ENCODE measurements at places on chromosomes 12 and 14.

DNA sequence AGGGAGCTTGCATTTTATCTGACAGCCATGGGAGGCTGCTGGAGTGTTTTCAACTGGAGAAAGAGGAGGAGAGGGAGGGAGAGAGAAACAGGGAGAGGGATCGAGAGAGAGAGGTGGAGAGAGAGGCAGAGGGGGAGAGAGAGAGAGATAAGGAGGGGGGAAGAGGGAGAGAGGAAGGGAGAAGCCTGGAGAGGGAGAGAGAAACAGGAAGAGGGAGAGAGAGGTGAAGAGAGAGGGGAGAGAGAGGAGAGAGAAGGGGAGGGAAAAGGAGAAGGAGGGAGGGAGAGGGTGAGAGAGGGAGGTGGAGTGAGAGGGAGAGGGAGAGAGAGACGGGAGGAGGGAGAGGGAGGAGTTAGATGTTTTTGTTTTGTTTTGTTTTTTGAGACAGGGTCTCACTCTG, 45.6 kb downstream of the DNAH10 start:
- no peak for DNase-seq

- DNase-seq = no peak
Observed at GRCh38 chr12:122389677-122390076, 32.8 kb downstream of the CLIP1 start.

GRCh38 chr14:104516906-104517305, 62.7 kb upstream of the C14orf180 start:
- no peak for DNase-seq

DNA sequence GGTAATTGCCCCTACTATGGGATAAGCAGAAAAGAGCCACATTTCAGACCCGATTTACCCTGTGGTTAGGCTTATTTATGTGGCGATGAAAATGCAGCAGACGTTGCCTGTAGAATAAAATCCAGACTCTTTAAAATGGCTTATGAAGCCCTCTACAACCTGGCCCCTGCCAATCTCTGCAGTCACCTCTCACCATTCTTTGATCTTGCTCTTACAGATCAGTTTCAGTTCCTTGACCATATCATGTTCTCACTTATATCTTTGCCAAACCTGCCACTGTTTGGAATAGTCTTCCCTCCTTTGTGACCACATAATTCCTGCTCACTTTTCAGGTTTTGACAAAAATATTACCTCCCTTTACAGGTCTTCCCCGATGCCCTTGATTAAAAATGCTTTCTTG, 264.3 kb upstream of the GARIN6 start:
- no peak for DNase-seq

DNA sequence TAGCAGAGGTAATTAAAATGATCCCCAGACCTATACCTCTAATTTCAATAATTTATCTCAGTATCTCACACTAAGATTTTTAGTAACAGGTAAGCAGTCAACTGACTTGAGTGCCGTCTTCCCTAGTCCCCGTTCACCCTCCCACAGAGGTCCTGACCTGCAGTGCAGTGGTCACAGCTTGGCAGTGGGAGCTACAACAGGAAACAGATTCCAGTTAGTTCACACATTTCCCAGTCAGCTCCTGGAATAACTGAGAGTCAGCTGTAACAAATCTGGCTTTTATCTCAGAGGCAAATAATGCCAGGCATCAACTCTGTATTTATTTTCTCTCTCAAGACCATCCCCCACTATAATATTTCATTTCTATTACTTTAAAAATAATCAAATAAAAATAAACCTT, 308.2 kb downstream of the ATP23 start:
- no peak for DNase-seq

DNA sequence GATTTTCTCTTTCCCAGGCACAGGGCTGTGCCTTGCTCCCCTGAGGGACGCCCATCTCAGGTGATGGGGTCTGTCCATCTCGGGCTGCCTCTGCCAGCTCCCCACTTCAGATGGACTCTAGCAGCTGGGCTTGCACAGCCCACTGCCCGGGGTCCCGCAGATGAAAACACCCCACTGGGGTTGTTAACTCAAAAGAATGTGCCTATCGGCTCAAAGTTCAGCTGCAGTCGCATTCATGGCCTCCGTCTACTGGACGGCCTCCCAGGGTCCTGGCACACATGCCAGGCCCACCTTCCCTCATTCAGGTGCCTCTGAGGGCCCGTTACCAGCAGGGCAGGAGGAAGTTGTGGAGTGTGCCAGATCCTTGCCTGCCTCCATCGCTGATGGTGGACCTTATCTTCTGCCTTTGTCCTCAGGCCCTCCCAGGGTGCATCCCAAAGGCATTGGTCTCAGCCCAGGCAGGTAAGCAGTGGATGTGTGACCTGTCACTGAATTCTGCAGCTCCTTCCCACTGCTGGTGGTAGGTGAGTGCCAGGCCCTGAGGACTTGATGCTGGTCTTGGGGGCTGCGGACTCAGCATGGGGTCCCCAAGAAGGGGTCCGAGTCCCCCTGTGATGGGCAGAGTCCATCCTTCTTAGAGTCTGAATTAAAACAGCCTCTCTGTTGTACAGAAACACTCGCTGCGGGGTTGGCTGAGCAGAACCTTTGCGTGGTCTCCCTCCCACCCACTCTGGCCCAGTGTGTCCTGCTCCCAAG, 324.6 kb upstream of the DIO3 start:
- no peak for DNase-seq

DNA sequence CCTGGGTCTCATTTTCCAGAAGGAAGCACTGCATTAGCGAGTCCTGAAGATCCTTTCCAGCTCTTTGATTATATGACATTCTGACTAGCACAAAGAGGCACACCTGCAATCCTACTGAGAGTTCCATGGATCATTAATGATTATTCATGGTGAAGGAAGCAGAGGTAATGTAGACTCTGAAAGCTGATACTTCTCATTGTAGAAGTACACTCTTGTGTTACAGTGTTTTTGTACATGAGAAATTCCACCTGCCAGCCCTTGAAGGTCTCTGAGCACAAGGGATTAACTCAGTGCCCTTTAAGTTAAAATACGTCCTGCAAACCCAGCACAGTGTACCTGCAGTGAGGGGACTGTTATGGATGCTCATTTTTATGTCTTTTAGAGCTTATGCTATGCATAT, 558.8 kb upstream of the FBXO33 start:
- no peak for DNase-seq

- no peak for DNase-seq
Observed at GRCh38 chr12:48125985-48126384, 6.8 kb downstream of the PFKM start.

DNA sequence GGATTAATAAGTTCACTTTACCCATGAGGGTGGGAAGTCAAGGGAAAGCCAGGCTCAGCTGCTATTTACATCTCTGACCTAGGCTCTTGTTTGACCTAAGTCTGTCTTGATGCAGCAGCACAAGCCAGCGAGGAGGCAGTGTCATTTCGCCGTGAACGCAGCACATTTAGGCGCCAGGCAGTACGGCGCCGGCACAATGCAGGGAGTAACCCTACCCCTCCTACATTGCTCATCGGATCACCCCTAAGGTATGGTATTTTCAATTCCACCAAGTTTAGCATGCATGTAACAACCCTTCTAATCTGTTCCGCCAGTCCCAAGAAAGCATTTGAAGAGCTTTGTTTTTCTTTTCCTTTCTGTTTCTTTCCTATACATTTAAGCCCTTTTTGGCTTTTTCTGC, 81.2 kb downstream of the PCNX1 start:
- DNase-seq = peak; percentile 49

GRCh38 chr14:20857630-20858261, 33.4 kb upstream of the RNASE3 start:
- peak; percentile 62 for DNase-seq

- DNase-seq = no peak
Observed at GRCh38 chr12:65643595-65644386, 180.5 kb upstream of the HMGA2 start.

DNA sequence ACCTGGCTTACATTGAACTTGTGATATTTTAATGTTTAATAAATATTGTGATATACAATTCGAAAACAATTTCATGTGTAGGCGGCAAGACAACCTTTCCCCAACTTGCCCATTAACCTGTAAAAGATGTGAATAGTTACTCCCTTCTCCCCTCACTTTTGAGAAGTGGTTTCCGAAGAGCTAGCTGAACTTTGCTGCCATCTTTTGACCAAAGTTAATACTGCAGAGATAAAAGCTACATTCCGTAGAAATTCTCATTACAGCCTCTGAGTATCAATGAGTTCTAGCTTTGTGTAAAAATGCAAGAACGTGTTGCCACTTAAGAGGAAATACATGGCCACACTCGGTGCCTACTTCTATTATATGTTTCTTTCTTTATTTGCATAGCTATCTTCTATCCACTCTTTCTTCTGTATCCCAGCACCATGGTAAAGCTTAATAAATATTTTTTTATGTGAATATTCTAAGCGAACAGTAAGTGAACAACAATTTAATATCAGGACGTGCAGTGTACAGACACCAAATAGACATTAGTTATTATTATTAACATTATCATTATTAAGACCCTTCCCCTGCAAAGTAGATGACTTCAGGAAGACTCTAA, 105.1 kb upstream of the TMEM260 start:
- DNase-seq = peak; percentile 49

DNA sequence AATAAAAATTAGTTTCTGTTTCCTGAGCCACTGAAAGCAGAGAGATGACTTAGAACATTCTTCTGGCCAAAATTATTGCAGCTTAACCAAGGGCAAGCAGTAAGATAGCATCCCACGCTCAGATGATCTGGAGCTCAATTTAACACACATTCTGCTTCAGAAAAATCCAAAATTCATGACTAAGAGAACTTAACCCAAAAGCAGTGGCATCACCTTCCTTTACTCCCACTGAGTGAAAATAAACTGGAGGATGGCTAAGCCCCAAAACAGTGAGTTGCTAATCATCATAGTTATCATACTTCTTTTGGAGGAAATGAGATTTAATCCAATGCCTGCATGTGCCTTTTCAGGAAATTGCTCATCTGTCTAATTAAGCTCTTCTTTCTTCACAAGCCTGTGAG, 195.4 kb downstream of the DUSP6 start:
- no peak for DNase-seq

- DNase-seq = no peak
Observed at GRCh38 chr14:103003351-103003615, 54.1 kb downstream of the CDC42BPB start.

DNA sequence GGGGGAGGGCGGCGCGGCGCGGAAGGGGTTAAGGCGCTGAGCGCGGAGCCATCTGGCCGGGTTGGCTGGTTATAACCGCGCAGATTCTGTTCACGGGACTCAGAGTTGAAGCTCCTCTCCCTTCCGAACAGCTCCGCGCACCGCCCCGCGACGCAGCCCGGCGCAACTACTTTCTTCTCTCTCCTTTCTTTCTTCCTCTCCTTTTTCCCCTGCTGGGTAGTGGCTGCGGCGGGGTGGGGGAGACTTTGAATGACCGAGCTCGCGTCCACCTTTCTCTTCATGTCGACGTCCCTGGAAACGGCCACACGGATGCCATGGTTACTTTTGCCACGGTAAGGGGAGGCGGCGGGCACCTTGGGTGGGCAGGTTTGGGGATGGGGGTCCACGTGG, at the start of gene NTF3:
Gene NTF3, plus strand, starts transcription at position 98 of the 390 bp plus-strand sequence. Its CDS starts 217 bp downstream, at position 315.
- DNase-seq = no peak

DNA sequence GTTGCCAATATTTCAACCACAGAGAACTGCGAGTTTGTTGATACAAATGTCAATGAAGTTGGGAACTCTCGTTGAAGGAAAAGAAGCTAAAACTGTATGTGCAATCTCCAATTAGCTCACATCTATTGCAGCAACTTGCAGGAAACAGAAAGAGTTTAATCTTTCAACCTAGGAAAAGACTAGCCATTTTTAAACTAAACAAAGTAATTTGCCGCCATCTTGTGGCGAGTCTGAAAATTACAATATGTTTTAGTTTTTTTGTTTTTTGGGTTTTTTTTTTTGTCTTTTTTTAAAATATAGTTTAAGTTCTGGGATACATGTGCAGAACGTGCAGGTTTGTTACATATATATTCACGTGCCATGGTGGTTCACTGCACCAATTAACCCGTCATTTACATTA, 131.2 kb upstream of the FOXG1 start:
- DNase-seq = no peak

GRCh38 chr12:40105515-40106201, at the start of gene SLC2A13:
Gene SLC2A13, minus strand, starts transcription at chr12:40106081. Its CDS starts 273 bp downstream, at chr12:40105808.
- peak; percentile 61 for DNase-seq

DNA sequence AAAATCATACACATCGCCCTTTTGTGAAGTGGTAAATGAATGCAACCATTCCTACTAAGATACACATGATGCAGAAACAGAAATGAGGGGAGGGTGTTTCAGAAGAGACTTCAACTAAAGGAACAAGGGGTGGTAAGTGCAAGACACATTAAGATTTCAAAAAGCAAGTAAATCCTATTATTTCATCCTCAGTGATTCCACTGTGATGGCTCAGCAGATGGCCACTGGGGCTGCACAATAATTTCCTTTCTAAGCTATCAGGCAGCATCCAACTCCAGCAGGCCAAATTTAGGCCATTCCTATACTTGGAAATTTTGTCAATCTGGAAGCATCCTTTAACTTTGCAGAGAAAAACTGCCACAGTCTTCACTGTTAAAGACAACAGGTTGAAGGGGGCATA, 272.4 kb downstream of the NELL2 start:
- no peak for DNase-seq

GRCh38 chr14:94470311-94470710, 5.7 kb downstream of the SERPINA9 start:
- no peak for DNase-seq

DNA sequence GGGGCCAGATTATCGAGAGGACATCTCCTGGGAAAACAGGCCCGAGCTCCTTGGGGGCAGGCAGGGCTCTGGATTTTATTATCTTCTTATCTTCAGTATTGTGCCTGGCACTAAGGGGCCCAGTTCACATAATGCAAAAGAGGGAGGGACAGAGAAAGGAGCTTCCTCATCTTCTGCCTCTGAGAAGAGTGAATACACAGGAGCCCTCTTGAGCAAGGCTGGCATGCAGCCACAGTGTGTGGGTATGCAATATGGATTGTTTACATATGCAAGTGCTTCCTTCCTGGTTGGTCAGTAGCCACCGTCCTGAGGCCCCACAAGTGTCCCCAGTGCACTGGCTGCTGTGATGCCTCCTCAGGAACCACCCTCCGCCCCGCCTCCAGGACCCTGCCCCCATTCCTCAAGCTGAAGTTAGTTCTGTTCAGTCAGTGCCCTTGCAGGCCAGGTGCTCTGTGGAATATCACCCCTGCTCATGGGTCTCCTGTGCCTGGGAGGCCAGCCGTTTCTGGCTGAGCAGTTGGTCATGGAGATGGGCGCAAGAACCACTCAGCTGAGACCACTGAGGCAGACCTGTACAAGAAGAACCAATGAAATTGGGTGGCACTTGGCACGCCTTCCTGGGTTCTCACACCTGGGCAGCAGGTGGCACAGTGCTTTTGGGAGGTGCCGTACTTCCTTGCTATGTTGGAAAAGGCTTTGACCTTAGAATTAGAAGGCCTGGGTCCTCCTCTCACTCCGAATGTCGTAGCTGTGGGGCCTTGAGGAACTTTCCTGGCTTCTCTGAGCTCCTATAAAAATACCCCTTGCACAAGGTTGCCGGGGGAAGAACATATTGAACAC, 35.1 kb upstream of the ACTN1 start:
- DNase-seq = peak; percentile 7
